ENCODE measurements at places on chromosomes 6 and 20.

GRCh38 chr6:43708860-43709653, 21.5 kb upstream of the MRPS18A start:
- DNase-seq: no peak

DNA sequence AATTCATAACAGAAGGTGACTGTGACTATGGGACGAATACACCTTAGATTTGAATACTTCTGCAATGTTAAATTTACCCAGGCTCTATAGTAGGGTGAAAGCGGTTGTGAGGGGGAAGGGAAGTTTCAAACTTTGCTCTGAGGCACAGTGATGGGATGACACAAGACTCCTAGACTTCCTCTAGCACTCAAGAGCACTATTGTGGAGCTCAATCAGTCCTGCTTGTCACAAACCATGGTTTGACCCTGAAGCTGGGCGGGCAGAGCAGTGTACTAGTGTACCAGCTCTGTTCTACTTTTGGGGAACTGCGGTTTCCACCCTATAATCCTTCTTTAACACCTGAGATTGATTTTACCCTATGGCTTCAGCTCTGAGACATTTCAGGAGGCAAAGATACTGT, 17.1 kb downstream of the TRIM27 start:
- DNase-seq: no peak

- DNase-seq: no peak
Observed at GRCh38 chr6:35386989-35387388, 44.6 kb downstream of the PPARD start.

DNA sequence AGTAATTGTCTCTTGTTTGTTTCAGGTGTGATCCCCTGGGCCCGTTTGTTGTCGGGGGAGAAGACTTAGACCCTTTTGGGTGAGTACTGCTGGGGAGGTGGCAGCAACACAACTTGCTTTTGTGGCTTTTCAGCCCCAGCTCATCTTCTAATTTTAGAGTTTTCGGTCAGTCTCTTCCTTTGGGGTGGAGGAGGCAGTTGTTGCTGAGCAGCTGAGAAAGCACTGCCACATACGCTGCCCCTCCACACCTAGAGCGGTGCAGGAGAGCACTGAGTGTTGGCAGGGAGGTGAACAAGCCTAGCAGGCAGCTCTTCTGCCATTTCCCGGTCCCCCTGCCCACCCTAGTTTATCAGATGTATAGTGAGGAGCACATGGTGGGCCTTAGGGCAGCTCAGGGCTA, 21.7 kb downstream of the TMEM74B start:
- DNase-seq: no peak

- no peak for DNase-seq
Observed at GRCh38 chr20:37856932-37857660, 45.8 kb upstream of the VSTM2L start.

GRCh38 chr6:28335564-28336283, at the start of gene ZSCAN31:
ZSCAN31 (minus strand) TSS chr6:28336148; CDS start chr6:28329683, 6,465 bp downstream.
- peak; percentile 56 for DNase-seq

GRCh38 chr6:71672876-71673275, 213.5 kb upstream of the RIMS1 start:
- DNase-seq: no peak

DNA sequence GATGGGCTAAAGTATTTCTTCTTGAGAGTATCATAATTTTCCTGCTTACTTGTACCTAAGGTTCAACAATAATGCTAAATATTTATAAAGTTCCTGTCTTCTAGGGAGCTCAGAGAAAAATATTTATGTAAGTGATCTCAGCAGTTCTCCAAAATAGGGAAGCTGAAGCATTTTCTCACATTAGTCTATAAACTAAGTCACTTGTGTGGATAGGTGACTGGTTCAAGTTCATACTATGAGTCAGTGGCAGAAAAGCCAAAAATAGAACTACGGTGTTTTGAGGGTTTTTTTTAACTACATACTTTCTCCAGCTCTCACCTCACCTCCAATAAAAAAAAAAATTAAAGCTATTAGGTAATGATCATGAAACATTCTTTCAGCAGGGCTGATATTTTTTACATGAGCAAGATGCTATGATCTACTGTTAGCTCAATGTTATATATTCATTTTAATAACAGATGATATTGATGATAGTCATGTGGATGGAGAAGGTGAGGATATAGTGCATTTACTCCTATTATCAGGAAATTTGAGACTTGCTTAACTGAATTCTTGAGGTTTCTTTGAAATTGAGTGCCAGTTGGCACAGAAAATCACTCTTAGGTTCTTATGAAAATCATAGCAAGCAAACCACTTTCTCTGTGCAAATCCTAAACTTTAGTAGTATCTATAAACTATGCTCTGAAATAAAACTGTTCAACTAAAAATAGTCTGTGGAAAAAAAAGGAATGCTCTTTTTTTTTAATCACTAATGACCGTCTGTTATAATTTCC, 4.1 kb upstream of the MOXD1 start:
- no peak for DNase-seq

DNA sequence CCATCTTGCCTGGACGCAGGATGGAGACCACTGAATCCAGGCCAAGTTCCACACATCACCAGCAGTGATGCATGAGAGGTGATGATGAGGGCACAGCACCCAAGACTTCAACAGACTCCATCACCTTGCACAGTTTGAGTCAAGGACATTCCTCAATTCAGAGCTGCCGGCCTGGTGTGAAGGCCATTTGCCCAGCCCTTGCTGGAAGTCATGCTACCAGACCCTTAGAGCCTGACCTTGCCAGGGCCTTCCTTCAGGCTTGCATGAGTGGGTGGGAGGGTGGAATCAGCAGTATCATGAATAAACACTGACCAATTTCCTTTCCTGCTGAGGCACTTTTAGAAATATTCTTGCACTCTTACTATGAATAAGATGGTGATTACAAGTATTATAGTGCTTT, 130.2 kb upstream of the SSTR4 start:
- DNase-seq: no peak
